Ascending aorta (tissue), 2 donors: ENCODE measurements at places on chromosomes 16 and 17. TPM values are rescaled to one million over a fixed set of nuclear protein-coding genes. Genes with fewer than 3 reads are reported as not detected.

GRCh38 chr17:81052199-81052997 is 17.4 kb downstream of the BAIAP2 start:
- no peak for DNase-seq

Gene GGT6
- total RNA-seq = not detected

Gene MAPT
- 0.32 TPM for total RNA-seq

GRCh38 chr16:57194512-57194911 is 8.4 kb downstream of the RSPRY1 start:
- DNase-seq = no peak

GRCh38 chr17:61338000-61338798 is 61.4 kb upstream of the TBX2 start:
- DNase-seq = no peak
